NCI-H2029 (cell line): ENCODE measurements at places on chromosomes 12 and 14.
A peak's percentile ranks its signal among the peaks of the same experiment; 100 is the strongest.

DNA sequence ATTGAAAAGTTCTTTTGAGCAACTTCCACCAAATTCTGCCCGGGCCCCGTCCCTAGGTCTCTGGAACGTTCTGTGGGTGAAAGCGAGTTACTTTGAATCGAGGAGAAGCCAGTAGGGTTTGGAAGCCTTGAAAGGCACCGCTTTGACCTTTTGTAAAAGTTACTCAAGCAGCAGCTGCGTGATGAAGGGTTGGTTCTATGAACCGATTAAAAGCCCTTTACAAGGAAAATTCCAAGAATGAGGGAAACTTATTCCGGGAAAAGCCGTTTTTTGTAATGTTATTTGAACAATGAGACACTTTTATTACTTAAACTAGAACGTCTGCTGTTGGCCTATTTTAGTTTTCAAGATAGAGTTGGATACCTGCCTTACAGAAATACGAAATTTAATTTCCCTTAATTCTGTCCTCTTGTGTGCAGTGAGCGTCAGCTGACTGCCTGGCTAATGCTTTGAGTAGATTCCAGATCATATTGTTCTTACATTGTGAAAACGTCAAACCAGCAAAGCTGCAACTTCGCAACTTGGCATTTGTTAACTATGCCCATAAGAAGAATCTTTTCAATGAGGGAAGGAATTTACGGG is 906 bp downstream of the LARP4 start:
- no peak for DNase-seq

- peak; percentile 75 for DNase-seq
These were observed at the start of gene AP4S1 for GRCh38 chr14:31025367-31026076. AP4S1 (plus strand) TSS chr14:31025649; CDS start chr14:31066197, 40,548 bp downstream.

GRCh38 chr12:53207042-53207441 is at the start of gene ITGB7:
ITGB7 (minus strand) TSS chr12:53207251; CDS start chr12:53200443, 6,808 bp downstream.
- no peak for DNase-seq

DNA sequence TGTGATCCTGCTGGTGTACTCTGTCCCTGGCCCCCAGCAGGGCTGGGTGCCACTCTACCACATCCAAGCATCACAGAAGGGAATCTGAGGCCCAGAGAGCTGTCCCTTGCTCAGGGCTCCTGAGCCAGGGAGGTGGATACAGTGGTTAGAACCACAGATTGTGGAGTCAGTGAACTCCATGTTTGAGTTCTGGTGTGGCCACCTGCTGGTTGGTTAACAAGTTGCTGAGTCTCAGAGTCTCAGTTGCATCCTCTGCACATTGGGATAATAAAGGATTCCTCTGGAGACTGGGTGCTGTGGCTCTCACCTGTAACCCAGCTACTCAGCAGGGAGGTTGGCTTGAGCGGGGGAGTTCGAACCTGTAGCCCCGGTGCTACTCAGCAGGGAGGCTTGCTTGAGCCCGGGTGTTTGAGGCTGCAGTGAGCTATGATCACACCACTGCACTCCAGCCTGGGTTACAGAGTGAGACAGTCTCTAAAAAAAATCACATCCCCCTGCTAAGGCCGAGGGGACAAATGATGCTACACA is 39.4 kb downstream of the MVK start:
- no peak for DNase-seq

- peak; percentile 92 for DNase-seq
These were observed 874 bp upstream of the RNU6-8 start for GRCh38 chr14:32203928-32204357.

GRCh38 chr14:92555465-92556111 is 42.0 kb downstream of the RIN3 start:
- DNase-seq = no peak

DNA sequence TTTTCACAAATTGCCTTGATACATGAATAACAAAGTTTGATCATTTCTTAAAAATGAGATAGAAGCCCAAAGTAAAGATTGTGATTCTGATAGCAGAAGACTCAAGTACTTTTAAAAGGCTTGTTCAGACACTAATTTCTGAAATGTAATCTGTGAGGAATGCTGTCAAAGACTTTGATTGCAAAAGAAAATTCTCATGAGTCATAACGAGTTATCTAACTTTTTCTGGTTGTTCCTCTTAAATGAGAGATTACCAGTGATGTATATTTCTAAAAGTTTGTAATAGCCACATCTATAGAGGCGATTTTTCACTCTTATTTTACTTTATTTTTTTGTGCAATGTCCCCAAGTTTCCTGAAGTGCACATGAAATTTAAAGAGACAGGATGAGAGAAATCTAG is 7.0 kb downstream of the PYGL start:
- no peak for DNase-seq

- DNase-seq = no peak
These were observed 1.2 kb downstream of the GNPNAT1 start for GRCh38 chr14:52790011-52790755.

DNA sequence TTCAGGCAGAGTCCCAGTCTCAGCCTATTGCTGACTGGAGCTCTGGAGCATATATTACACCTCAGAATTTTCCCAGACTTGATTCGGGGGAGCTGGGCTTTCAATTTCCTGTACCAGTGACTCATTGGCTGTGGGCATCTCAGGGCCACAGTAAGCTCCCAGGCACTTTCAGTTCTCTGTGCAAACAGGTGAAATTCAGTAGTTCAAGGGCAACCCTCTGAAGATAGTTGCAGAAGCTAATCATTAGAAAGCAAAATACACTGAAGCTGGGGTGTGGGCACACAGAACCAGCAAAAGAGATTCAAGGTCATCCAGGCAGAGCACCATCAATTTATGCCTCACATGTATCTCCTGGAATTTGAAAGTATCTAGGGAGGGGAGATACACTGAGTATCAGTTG is 8.1 kb upstream of the NIN start:
- DNase-seq = no peak

GRCh38 chr14:94691660-94692034 is 78.3 kb downstream of the GSC start:
- DNase-seq = no peak

- no peak for DNase-seq
These were observed 108.2 kb downstream of the PDE3A start for GRCh38 chr12:20476551-20476950.

GRCh38 chr12:77493302-77494168 is 337.2 kb upstream of the NAV3 start:
- no peak for DNase-seq

GRCh38 chr12:110561471-110562201 is 21.5 kb downstream of the PPTC7 start:
- no peak for DNase-seq

DNA sequence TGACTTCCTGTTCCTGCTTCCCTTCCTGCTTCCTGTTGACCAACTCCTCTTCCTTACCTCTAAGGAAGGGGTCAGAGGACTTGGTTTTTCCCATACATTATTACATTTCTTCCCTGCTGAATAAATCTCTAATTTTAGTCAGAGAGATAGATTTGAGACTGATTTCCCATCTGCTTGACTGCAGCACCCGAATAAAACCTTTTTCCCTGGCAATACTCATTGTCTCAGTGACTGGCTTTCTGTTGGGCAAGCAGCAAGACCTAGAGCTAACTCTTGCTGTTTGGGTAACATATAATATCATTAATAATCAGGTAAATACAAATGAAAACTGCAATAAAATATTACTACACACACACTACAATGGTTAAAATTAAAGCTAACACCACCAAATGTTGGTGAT is 132.2 kb downstream of the FSCB start:
- DNase-seq = no peak

GRCh38 chr12:1926251-1926657 is 7.8 kb upstream of the CACNA2D4 start:
- no peak for DNase-seq

DNA sequence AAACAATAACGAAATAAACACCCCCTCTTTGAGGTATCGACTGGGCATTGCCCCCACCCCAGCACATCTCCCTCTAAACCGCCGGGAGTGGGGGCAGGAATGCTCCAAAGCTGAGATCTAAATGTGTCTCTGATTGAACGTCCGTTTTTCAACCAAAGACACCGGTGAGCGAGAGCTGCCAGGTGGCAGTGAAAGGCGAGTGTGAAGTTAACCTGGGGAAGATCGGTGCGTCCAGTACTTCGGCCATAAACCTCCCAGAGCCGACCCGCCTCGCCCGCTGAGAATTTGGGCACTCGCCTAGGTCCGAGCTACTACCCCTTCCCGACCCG is 625 bp downstream of the ANGEL1 start:
- no peak for DNase-seq

DNA sequence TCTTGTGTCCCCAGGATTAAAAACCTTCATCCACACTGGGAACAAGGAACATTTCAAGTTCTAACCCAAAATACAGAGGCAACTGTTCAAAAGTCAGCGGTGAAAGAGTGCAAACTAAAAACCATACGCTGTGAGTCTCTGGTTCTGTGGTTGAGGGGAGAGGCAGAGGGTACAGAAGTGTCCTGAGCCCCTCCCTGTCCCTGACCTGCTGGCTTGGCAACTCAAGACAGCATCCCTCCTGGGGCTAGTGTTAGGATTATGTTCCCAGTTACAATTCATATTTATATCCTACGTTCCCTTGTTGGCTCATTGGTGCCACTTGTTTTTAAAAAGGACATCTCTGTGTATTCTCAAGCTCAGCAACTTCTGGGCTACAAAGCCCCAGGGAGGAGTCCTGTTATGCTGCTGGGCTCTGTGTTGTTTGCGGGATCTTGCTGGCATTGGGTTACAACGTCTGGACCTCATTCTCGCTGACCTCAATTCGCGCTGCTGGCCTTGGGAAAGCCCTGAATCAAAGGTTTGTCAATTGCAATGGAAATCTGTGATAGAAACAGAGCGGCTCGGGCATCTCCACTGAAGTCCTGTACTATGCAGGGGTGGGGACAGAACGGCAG is 420.8 kb downstream of the FUT8 start:
- no peak for DNase-seq

DNA sequence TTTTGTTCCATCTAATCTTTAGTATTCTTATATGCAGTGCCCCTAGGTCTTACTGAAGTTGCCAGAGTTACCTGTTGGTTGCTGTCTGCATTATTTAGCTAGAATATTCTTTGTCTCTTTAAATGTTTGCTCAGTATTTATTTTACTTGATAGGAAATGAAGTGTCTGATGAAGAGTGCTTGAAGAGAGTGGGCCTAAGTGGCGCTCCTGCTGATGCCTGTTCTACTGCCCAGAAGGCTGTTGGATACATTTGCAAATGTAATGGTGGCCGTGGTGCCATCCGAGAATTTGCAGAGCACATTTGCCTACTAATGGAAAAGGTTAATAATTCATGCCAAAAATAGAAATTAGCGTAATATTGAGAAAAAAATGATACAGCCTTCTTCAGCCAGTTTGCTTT is 18.9 kb downstream of the CMAS start:
- no peak for DNase-seq

- DNase-seq = no peak
These were observed 3.3 kb downstream of the AHNAK2 start for GRCh38 chr14:104974665-104975390.

GRCh38 chr12:131074221-131075083 is 120.7 kb downstream of the ADGRD1 start:
- no peak for DNase-seq

DNA sequence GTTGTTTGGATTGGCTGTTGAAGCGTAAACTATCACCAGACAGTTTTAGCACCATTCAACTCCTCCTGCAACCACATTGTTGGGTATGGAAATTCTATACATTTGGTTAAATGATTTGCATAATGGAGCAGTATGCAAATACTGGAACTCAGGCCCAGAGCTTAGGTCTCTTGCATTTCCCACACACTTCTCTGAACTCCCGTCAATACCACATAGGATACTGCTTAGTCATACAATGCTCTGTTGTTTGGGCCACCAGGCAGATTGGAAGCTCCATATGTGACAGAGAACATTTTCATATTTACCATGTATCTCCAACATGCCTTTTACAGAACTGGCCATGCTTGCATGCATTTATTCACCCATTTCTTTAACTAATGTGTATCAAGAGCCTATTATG is 78.0 kb downstream of the IFNG start:
- DNase-seq = no peak

DNA sequence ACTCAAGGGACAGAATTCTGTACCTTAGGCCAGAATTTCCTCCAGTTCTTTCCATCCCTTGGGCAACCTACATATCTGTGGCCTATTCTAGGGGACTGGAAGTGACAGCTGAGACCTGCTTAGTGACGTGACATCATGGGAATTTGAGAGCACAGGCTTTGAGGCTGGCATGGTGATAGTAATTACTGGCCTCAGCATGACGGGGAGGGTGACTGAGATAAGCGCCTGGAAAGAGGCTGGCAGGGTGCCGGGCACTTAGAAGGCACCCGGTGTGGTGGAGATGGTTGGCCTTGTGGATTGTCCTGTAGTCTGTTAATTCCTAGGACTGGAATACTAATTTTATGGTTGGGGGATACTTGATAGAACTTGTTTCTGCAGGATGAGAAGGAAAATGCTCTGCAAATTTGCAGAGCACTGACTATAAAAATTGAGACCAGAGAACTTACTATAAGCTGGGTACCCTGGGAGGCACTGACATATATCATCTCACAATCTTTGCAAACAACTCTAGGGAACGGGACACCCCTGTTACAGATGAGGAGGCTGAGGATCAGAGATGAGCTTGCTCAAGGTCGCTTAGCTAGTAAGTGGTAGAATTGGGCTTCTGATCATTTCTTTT is 42.2 kb upstream of the TBX3 start:
- peak; percentile 33 for DNase-seq

DNA sequence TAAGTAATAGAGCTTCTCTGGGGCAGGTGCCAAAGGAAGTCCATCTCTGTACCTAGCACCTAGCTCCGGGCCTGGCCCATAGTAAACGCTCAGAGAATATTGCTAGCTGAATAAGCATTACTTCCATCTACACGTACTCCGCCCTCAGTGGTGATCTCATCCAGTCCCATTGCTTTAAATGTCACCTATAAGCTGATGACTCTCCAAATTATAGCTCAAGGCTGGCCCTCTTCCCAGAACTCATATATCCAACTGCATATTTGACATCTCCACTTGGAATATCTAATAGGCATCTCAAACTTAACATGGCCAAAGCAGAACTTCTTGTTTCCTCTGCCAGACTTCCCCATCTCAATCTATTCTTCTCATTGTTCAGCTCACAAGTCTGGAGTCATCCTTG is 6.9 kb upstream of the DYNLL1 start:
- no peak for DNase-seq

DNA sequence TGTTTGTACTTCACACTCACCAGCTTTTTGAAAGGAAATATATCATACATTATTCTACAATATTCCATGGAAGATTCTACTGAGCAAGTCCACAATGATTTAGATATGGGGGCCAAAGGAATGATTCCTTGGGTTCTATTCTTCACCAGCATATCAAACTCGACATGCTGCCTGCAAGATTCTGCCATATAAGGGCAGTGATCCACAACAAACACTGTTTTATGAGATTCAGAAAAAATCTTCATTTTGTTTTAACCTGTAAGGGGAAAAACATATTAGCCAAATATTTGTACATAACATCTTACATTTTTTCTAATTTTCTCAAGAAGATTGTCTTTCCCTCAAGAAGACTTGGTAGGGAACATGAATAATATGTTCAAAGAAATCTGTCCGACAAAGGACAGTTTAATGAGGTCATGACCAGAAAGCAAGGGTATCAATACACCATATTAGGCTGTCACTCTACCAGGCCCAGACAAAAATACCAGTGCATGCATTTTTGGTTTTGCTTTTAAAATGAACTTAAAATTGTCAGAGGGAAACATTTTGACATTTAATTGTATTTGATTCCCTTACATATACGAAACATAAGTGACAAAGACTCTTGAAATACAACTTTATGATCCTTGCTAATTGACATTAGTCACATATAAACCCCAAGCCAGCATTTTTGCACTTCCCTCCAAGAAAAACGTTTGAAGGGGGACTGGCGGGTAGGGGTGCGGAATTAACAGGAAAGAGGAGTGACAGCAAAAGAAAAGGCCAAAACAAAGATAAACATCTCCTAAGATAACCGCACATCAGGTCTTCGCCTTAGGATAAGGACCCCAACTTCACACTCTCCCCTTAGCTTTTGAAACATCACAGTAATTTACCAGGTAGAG is 980 bp downstream of the INTS13 start:
- no peak for DNase-seq
